ENCODE measurements at places on chromosomes 5 and 9.
A peak's percentile ranks its signal among the peaks of the same experiment; 100 is the strongest.

- H3K4me3 ChIP-seq, result no peak overlapping the region
- H3K27me3 ChIP-seq, result no peaks in the 10 kb centered on the region
- H3K27ac ChIP-seq, result no peak overlapping the region
- DNase-seq, result no peak
- no peaks in the 10 kb centered on the region for H3K36me3 ChIP-seq
- H3K4me1 ChIP-seq, result no peaks in the 10 kb centered on the region
These were observed 957.3 kb downstream of the CDH12 start for GRCh38 chr5:21895766-21896350.

GRCh38 chr5:134226441-134227192, 744 bp upstream of the PPP2CA start:
- H3K4me1 ChIP-seq, result peaks cover 49% of the 10 kb centered on the region
- H3K27ac ChIP-seq, result peak overlapping the region; percentile 99
- peak overlapping the region; percentile 98 for H3K4me3 ChIP-seq
- DNase-seq, result no peak

GRCh38 chr9:135100725-135101410, 13.4 kb downstream of the OLFM1 start:
- H3K27ac ChIP-seq, result no peak overlapping the region
- H3K36me3 ChIP-seq, result no peaks in the 10 kb centered on the region
- H3K4me3 ChIP-seq, result no peak overlapping the region
- peaks cover 66% of the 10 kb centered on the region for H3K27me3 ChIP-seq
- no peak for DNase-seq

- H3K27me3 ChIP-seq, result peaks cover 5% of the 10 kb centered on the region
- no peak overlapping the region for H3K4me3 ChIP-seq
- no peak overlapping the region for H3K27ac ChIP-seq
- no peaks in the 10 kb centered on the region for H3K4me1 ChIP-seq
These were observed 101.7 kb upstream of the FCN2 start for GRCh38 chr9:134778841-134779411.

GRCh38 chr5:88685591-88686541, 197.1 kb downstream of the MEF2C start:
- H3K36me3 ChIP-seq, result no peaks in the 10 kb centered on the region
- H3K4me1 ChIP-seq, result peaks cover 13% of the 10 kb centered on the region
- H3K4me3 ChIP-seq, result no peak overlapping the region
- DNase-seq, result no peak

- peak overlapping the region; percentile 5 for H3K4me3 ChIP-seq
- peaks cover 89% of the 10 kb centered on the region for H3K36me3 ChIP-seq
- H3K4me1 ChIP-seq, result peaks cover 41% of the 10 kb centered on the region
These were observed 19.6 kb downstream of the QSOX2 start for GRCh38 chr9:136225748-136226679.

DNA sequence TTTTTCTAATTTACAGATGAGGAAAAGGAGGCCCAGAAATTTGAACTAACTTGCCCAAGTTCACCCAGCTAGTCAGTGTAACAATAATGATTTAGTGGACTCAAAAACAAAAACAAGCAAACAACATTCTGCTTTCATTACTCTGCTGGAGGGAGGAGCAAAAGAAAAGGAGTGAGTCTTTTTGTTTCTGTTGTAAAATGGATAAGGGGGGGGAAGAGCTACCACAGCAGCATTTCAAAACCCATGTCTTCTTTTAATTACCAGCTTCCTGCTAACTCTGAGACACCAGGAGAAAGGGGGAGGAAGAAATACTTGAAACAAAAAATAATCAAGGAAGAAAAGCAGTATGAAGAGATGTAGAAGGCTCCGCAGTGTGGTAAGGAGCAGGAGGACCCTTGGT, 39.2 kb upstream of the EQTN start:
- H3K27me3 ChIP-seq, result no peaks in the 10 kb centered on the region
- no peak overlapping the region for H3K4me3 ChIP-seq
- DNase-seq, result no peak
- no peaks in the 10 kb centered on the region for H3K4me1 ChIP-seq

GRCh38 chr5:67000794-67001475, 195.7 kb downstream of the CD180 start:
- H3K27me3 ChIP-seq, result no peaks in the 10 kb centered on the region
- no peak overlapping the region for H3K4me3 ChIP-seq
- peaks cover 11% of the 10 kb centered on the region for H3K36me3 ChIP-seq
- H3K4me1 ChIP-seq, result peaks cover 33% of the 10 kb centered on the region

DNA sequence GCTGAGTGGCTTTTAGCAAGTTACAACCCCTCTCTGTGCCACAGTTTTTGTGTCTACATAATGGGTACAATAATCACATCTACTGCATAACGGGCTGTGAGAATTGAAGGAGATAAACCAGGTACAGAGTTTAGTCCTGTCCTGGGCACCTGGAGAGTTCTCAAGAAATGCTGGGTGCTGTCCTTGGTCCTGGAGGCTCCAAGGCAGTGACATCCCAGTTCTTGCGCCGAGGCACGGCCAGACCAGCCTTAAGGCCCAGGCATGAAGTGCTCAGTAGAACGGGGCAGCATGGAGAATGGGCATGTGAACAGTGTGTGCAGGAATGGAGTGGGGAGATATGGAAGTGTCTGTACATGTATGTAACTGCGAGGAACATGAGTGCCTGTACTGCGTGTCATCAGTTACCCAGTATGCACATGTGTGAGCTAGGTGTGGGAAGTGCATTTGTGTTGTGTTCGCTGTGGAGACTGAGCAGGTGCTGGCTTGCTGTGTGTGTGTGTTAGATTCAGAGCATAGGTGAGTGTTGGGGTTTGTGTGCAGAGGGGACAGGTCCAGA, 6.3 kb upstream of the UNC5A start:
- no peak overlapping the region for H3K4me3 ChIP-seq
- DNase-seq, result no peak
- H3K27me3 ChIP-seq, result peaks cover 62% of the 10 kb centered on the region
- H3K36me3 ChIP-seq, result no peaks in the 10 kb centered on the region
- no peak overlapping the region for H3K27ac ChIP-seq
- H3K4me1 ChIP-seq, result peaks cover 1% of the 10 kb centered on the region

- H3K4me1 ChIP-seq, result peaks cover 30% of the 10 kb centered on the region
- H3K27ac ChIP-seq, result peak overlapping the region; percentile 6
- no peaks in the 10 kb centered on the region for H3K36me3 ChIP-seq
- no peak overlapping the region for H3K4me3 ChIP-seq
These were observed 233.2 kb upstream of the DAB2 start for GRCh38 chr5:39657943-39658342.

GRCh38 chr9:35116898-35117551, 1.4 kb upstream of the ATOSB start:
- H3K27me3 ChIP-seq, result no peaks in the 10 kb centered on the region
- peak overlapping the region; percentile 82 for H3K4me3 ChIP-seq
- peak; percentile 81 for DNase-seq
- H3K4me1 ChIP-seq, result peaks cover 45% of the 10 kb centered on the region
- no peaks in the 10 kb centered on the region for H3K36me3 ChIP-seq

DNA sequence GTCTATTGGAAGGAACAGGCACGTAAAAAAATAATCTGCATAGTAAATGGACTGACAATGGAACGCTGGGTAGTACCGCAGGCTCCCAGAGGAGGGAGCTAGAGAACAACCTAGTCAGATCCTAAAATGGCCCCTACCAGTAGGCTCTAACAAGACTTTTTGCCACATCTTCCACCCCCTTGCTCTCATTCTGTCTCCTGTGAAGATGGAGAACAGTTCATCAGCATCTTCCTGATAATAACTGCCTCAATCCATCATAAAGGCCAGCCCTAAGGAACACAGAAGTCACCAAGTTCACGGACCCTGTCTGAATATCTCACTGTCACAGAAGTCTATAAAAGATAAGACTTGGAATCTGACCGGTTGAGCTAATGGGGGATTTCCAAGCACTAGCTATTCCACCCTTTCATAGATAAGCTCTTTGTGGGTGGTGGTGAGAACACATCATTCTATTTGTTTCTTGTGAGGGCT, 133.4 kb downstream of the SLC1A3 start:
- no peak overlapping the region for H3K4me3 ChIP-seq
- DNase-seq, result peak; percentile 78
- H3K27ac ChIP-seq, result no peak overlapping the region
- peaks cover 10% of the 10 kb centered on the region for H3K4me1 ChIP-seq

DNA sequence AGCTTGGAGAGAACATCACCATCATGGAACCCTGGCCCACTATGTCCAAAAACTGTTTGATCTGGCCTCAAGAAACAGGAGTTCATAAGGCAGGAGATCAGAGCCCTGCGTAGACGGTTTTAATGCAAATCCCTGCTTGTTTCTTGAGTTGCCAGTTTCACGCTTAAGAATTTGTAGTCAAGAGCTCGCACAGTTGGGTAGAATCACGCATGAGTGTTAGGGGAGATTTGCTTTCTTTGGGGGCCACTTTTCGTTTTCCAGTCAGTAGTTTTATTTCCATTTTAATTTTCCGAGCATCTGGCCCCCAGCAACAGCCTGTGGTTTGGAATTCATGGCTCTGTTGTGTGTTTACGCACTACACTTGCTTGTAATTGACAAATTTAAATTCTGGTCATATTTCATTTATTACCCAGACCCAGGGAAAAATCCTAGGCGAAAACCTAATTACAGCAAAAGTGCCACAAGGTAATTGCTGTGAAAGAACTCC, 6.6 kb upstream of the C5orf58 start:
- no peak overlapping the region for H3K27ac ChIP-seq
- no peak overlapping the region for H3K4me3 ChIP-seq
- DNase-seq, result no peak

- H3K27me3 ChIP-seq, result peaks cover 43% of the 10 kb centered on the region
- no peaks in the 10 kb centered on the region for H3K36me3 ChIP-seq
- peaks cover 10% of the 10 kb centered on the region for H3K4me1 ChIP-seq
- H3K4me3 ChIP-seq, result no peak overlapping the region
These were observed 121.0 kb downstream of the MEF2C start for GRCh38 chr5:88761939-88762338.

GRCh38 chr9:87193925-87194868, 246.9 kb upstream of the GAS1 start:
- no peak overlapping the region for H3K27ac ChIP-seq
- no peak overlapping the region for H3K4me3 ChIP-seq
- DNase-seq, result no peak
- peaks cover 3% of the 10 kb centered on the region for H3K4me1 ChIP-seq
- H3K36me3 ChIP-seq, result no peaks in the 10 kb centered on the region
- peaks cover 52% of the 10 kb centered on the region for H3K27me3 ChIP-seq

- peaks cover 19% of the 10 kb centered on the region for H3K4me1 ChIP-seq
- H3K27me3 ChIP-seq, result no peaks in the 10 kb centered on the region
- H3K27ac ChIP-seq, result no peak overlapping the region
- no peaks in the 10 kb centered on the region for H3K36me3 ChIP-seq
These were observed 29.5 kb downstream of the C5orf15 start for GRCh38 chr5:133938929-133939328.

GRCh38 chr9:126357074-126357473, 30.4 kb downstream of the MVB12B start:
- no peak overlapping the region for H3K4me3 ChIP-seq
- H3K4me1 ChIP-seq, result peaks cover 7% of the 10 kb centered on the region
- H3K27ac ChIP-seq, result no peak overlapping the region
- H3K36me3 ChIP-seq, result peaks cover 12% of the 10 kb centered on the region

GRCh38 chr5:5979377-5979760, 399.0 kb downstream of the MED10 start:
- no peak overlapping the region for H3K4me3 ChIP-seq
- H3K27ac ChIP-seq, result no peak overlapping the region
- H3K36me3 ChIP-seq, result no peaks in the 10 kb centered on the region
- no peaks in the 10 kb centered on the region for H3K4me1 ChIP-seq

GRCh38 chr5:154962494-154962893, 21.6 kb downstream of the MRPL22 start:
- peaks cover 85% of the 10 kb centered on the region for H3K36me3 ChIP-seq
- no peak for DNase-seq
- no peak overlapping the region for H3K27ac ChIP-seq
- H3K4me3 ChIP-seq, result no peak overlapping the region
- H3K4me1 ChIP-seq, result no peaks in the 10 kb centered on the region

GRCh38 chr5:53930457-53930856, 370.0 kb downstream of the NDUFS4 start:
- no peaks in the 10 kb centered on the region for H3K36me3 ChIP-seq
- DNase-seq, result no peak
- H3K4me1 ChIP-seq, result no peaks in the 10 kb centered on the region
- no peaks in the 10 kb centered on the region for H3K27me3 ChIP-seq
- no peak overlapping the region for H3K27ac ChIP-seq

DNA sequence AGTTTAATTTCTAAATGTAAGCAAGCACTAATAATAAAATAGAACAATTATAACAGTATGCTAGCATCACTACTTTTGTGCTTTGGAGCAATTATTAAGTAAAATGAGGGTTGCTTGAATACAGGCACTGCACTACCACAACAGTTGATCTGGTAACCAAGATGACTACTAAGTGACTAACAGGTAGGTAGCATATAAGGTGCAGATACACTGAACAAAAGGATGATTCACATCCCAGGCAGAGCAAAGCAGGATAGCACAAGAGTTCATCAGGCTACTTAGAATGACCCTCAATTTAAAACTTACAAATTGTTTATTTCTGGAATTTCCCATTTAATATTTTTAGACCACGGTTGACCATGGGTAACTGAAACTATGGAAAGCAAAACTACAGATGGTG, 48.0 kb upstream of the RGS7BP start:
- no peak overlapping the region for H3K27ac ChIP-seq
- no peaks in the 10 kb centered on the region for H3K27me3 ChIP-seq
- no peak overlapping the region for H3K4me3 ChIP-seq
- H3K36me3 ChIP-seq, result no peaks in the 10 kb centered on the region
- no peaks in the 10 kb centered on the region for H3K4me1 ChIP-seq

- H3K4me3 ChIP-seq, result no peak overlapping the region
- no peaks in the 10 kb centered on the region for H3K27me3 ChIP-seq
- H3K27ac ChIP-seq, result no peak overlapping the region
- no peaks in the 10 kb centered on the region for H3K4me1 ChIP-seq
- no peak for DNase-seq
These were observed 63.4 kb upstream of the RNU6ATAC start for GRCh38 chr9:134227451-134228411.

DNA sequence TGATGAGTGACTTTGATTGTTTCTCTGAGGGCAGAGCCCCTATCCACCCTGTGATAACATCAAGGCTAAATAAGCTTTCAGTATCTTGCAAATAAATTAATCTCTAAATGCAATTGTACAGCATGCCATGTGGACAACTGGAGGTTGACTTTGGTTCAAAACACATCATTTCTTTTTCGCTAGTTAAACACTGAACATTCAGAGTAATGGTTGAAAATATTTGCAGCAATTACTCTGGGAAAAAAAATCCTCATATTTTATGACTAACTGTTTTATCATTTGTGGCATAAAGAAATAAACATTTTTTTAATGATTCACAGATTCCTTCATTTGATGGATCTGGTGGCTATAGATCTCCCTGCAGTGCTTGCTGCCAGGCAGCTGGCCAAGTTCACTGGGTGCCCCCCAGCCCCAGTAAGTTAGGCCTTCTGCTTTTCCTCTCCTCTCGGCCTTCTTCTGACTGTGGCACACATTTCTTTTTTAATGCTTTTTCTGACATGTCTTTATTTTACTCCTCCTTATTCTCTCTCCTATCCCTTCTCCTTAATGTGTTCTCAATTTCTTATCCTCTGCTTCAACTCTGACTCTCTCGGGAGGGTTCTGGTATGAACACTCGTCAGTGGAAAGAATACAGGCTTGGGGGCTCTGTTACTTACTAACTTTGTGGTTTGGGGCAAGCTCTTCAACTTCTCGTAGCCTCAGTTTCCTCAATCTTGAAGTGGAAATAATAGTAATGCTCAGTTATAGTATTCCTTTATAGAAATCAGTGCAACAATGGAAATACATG, 69.6 kb downstream of the ADAMTSL1 start:
- no peaks in the 10 kb centered on the region for H3K4me1 ChIP-seq
- no peaks in the 10 kb centered on the region for H3K36me3 ChIP-seq
- DNase-seq, result no peak
- no peak overlapping the region for H3K27ac ChIP-seq
- no peaks in the 10 kb centered on the region for H3K27me3 ChIP-seq

Measured in activated T-cell treated with anti-CD3 and anti-CD28 coated beads, Interleukin-2, amount 50 U/mL, for 24 hours (primary cell).